ENCODE measurements at places on chromosomes 4 and X. TPM values are rescaled to one million over a fixed set of nuclear protein-coding genes. Genes with fewer than 3 reads are reported as not detected.

- DNase-seq, result no peak
Measured at GRCh38 chr4:71216316-71216959, 122.4 kb upstream of the SLC4A4 start.

STK32B gene
- total RNA-seq, result 3.1 TPM

GRCh38 chrX:45850197-45850774 is 649.6 kb upstream of the DIPK2B start:
- no peak for DNase-seq

- no peak for DNase-seq
Measured at GRCh38 chr4:42954963-42955669, 62.6 kb downstream of the GRXCR1 start.

DNA sequence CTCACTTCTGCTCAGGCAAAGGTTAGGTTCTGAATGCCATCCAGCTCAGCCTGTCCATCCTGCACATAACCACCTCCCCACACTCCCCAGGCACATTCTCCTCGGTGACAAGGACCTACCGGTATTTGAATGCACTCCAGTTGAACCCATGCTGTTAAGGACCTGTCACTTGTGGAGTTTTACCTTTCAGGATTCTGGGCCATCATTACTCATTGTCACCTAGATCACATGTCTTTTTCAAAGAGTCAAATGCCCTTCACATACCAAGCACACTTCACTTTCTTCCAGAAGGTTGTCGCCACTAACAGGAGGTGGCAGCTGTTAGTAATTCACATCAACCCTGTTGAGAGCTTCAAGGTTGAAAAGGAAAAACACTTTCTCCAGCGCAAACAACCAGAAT is 218.3 kb downstream of the SOWAHB start:
- DNase-seq, result no peak

FRG2 gene
- not detected for total RNA-seq

DNA sequence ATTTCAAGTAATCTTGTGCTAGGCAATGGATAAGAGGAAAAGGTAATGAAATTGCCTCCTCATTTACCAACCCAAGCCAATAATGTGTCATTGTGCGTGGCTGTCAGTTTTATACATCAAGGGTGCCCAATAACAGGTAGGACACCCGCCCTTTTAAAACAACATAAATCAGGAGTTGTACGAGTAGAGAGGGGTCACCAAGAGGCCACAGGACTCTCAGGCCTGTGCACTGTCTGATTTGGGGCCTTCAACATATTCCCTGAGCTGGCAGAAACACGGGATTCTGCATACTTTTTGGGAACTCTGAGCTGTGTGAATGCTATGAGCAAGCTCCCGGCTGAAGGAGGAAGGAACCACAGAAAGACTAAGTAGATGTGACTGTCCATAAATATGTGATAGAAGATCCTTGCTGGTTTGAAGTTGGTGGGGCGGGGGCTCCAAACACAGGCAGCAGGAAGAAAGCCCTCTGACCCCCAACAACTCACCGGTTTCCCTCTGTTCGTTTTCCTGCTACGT is 82.7 kb upstream of the MAML3 start:
- no peak for DNase-seq

RASSF6 gene
- total RNA-seq, result not detected

GRCh38 chr4:185847352-185848097 is 35.5 kb upstream of the SORBS2 start:
- DNase-seq, result no peak

- DNase-seq, result no peak
Measured at GRCh38 chr4:2866891-2867290, 23.2 kb downstream of the ADD1 start.

- no peak for DNase-seq
Measured at GRCh38 chr4:97990409-97990808, 152.9 kb downstream of the STPG2 start.

- peak; percentile 79 for DNase-seq
Measured at GRCh38 chr4:156971165-156971675, 379 bp downstream of the PDGFC start.

NDUFA1 gene
- total RNA-seq, result 74.7 TPM

HDAC6 gene
- 45.4 TPM for total RNA-seq

DNA sequence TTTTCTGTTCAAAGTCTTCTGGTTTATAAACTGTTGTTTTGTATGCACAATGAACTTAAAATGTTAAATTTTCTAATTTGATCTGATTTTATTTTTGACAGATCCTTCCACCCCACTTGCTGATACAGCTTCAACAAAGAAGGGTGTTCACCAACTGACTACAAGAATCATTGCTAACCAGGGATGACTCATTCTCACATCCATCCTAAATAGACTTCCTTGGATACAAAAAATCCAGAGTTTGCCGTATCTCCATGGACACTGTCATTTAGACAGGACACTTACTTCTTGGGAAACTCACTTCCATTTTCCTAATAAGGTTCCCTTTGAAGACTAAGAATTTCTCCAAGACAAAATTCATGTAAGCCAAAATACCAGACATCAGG is 111.6 kb upstream of the NWD2 start:
- no peak for DNase-seq
